ENCODE measurements at places on chromosomes 16 and 17. TPM values are rescaled to one million over a fixed set of nuclear protein-coding genes. Genes with fewer than 3 reads are reported as not detected.

TMEM220 gene
- 1.1 TPM for total RNA-seq

KRT15 gene
- total RNA-seq, result 3.5 TPM

KRTAP16-1 gene
- total RNA-seq, result not detected

TMIGD1 gene
- total RNA-seq, result not detected

XAF1 gene
- 10.0 TPM for total RNA-seq

G6PC3 gene
- total RNA-seq, result 12.7 TPM

SLC35G6 gene
- total RNA-seq, result not detected

VMO1 gene
- not detected for total RNA-seq

CPHXL2 gene
- total RNA-seq, result not detected

EFCAB13 gene
- total RNA-seq, result 5.8 TPM

GOSR2 gene
- total RNA-seq, result 52.1 TPM

IGF2BP1 gene
- 0.85 TPM for total RNA-seq

CHST4 gene
- total RNA-seq, result not detected

KRT28 gene
- not detected for total RNA-seq

FKBP10 gene
- 408 TPM for total RNA-seq

SGF29 gene
- 7.1 TPM for total RNA-seq

HOXB4 gene
- 0.96 TPM for total RNA-seq

TBC1D26 gene
- not detected for total RNA-seq

CHST5 gene
- total RNA-seq, result not detected

Data from regular cardiac myocyte (primary cell).